ENCODE measurements at places on chromosomes 16 and 17. TPM values are rescaled to one million over a fixed set of nuclear protein-coding genes. Genes with fewer than 3 reads are reported as not detected.
A peak's percentile ranks its signal among the peaks of the same experiment; 100 is the strongest.

PHOSPHO1 gene
- total RNA-seq = 3.0 TPM

MED9 gene
- 13.9 TPM for total RNA-seq

- H3K27me3 ChIP-seq = no peaks in the 10 kb centered on the region
- H3K27ac ChIP-seq = no peak overlapping the region
- H3K4me1 ChIP-seq = peaks cover 6% of the 10 kb centered on the region
- DNase-seq = no peak
- no peak overlapping the region for H3K4me3 ChIP-seq
Observed at GRCh38 chr17:62868723-62869122, 60.6 kb upstream of the MARCHF10 start.

- no peak overlapping the region for H3K4me3 ChIP-seq
- H3K4me1 ChIP-seq = no peaks in the 10 kb centered on the region
- no peak for DNase-seq
- H3K36me3 ChIP-seq = peaks cover 8% of the 10 kb centered on the region
Observed at GRCh38 chr17:19281161-19281560, 44.0 kb downstream of the EPN2 start.

DNA sequence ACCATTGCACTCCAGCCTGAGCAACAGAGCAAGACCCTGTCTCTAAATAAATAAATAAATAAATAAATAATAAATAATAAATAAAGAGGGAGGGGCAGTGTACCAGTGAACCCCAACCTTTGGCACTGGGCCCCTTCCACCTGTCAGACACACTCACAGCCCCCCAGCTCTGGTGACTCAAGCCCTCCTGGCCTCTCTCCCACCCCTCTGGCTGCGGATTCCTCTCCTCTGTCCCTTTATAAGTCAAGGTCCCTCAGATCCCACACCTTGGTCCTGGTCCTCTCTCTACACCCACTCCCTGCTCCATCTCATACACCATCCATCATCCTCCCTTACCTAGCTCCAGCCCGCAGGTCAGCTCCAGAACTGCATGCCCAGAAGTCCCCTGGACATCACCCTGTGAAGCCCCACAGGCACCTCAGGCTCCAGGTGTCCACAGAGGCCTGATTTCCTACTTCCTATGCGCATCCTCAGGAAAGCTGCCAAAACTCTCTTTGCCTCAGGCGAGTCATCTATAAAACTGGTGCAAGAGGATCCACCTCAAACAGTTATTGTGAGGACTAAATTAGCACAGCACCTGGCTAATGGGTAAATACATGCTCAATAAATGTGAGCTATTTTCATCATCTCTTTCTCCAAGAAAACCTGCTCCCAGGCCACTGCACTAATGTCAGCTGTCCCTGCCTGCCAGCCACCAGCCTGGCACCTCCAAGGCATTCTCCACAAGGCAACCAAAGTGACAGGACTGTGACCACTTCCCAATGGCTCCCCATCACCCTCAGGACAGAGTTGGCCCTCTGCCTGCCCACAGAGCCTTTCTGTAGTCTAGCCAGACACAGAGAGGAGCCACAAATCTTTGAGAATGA is 46.8 kb downstream of the BEAN1 start:
- DNase-seq = no peak
- no peaks in the 10 kb centered on the region for H3K36me3 ChIP-seq
- H3K4me3 ChIP-seq = no peak overlapping the region

DNA sequence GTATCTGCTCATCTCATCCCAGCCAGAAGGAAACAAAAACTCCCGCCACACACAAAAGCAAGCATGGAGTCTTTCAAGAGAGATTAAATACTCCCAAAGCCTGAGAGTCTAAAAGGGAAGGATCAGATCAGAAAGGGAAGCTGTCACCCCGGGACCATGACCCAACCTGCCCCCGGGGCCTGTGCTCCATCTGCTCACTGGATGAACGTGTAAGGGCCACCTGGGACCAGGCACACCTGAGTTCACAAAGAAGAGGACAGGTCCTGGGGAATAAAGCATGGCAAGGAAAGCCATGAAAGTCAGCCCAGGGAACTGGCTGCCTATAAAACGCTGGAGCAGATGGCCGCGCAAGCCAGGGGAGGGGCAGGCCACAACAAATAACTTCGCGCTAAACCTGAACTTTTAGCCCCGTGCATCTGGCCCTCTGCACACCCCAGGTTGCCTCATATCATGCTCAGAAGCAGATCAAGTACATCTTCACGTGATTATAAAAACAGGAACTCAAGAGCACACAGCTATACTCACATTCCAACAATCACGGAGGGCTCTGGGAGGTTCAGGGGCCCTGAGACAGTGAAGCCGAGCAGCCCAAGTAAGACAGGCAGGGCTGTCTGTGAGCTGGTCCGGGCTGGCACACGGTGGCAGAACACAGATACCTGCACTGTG is 3.4 kb downstream of the TMEM11 start:
- H3K4me1 ChIP-seq = peaks cover 19% of the 10 kb centered on the region
- no peaks in the 10 kb centered on the region for H3K27me3 ChIP-seq
- H3K36me3 ChIP-seq = peaks cover 27% of the 10 kb centered on the region
- DNase-seq = no peak
- no peak overlapping the region for H3K4me3 ChIP-seq

DNA sequence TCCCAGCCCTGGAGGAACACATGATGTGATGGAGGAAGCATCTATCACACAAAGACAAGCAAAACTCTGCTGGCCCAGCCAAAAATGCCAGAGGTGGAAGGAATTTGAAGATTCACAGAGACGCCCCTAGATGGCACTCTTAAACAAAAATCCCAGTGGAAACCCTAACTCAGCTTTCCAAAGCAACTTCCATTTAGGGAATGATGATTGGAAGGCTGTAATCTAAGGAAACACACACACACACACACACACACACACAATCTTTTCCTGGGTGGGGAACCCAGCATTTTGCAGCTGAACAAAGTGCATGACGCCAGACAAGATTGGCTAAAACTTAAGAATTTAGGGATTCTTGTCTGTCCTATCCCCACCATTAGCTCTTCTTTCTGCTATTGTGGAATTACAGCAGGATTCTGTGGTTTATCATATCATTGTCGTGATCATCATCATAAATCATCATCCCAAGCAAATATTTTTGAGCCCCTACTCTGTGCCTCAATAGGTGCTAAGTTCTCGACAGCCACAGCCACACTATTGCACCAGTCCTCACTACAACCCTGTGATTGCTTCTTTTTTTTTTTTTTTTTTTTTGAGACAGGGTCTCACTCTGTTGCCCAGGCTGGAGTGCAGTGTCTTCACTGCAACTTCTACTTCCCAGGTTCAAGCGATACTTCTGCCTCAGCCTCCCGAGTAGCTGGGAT is 1.6 kb upstream of the LDAF1 start:
- H3K27ac ChIP-seq = no peak overlapping the region
- peaks cover 8% of the 10 kb centered on the region for H3K36me3 ChIP-seq
- H3K27me3 ChIP-seq = no peaks in the 10 kb centered on the region
- H3K4me1 ChIP-seq = peaks cover 15% of the 10 kb centered on the region
- DNase-seq = peak; percentile 78

Measured in HCT116 (cell line).